ENCODE measurements at places on chromosomes 11 and 22.

DNA sequence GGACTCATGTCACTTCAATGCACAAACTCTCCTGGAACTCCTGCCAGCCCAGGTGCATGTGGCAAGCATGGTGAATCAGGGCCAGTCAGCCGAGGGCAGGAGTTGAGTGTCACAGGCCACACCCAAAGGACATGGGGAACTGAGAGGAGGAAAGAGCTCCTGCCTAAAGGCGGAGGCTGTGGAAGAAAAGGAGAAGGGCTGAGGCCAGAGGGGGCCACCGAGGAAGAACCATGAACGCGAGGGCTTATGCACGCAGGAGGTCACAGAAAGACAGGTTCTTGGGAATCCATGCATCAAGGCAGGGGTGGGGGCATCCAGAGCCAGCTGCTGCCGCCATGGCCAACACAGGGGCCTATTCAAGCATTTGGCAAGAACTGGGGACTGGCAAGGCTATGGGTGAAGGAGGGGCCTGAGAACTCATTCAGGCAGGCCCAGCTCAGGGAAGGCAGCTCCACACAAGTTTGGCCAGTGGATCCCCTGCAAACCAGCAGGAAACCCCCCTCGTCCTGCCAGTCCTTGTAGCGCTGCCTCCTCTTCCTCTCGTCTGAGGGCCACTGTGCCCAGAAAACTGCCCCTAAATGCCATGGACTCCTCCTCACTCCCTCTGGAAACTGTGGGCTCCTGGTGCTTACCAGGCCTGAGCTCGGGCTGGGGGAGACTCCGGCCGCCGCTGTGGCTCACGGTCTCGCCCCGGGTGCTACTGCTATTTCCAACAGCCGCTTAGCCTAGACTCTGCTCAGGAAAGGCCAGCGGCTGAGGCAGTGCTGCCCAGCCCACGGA, 15.4 kb downstream of the PPM1F start:
- no peak for DNase-seq

DNA sequence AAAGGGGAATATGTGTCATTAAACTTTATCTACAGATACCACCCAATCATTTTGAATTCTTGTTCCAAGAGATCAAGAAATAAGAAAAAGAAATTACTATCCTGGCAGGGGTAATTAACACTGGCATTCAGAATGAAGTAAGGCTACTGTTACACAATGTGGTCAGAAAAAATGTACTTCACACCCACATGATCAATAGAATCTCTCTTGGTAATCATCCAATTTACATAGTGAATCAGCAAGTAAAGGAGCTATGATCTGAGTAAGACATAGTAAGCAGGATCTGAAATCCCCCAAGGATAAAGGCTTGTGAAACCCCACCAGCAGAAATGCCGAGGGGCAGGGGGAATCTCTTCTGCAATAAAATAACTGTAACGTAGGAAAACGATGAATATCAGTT, 466.5 kb downstream of the FAM181B start:
- no peak for DNase-seq

DNA sequence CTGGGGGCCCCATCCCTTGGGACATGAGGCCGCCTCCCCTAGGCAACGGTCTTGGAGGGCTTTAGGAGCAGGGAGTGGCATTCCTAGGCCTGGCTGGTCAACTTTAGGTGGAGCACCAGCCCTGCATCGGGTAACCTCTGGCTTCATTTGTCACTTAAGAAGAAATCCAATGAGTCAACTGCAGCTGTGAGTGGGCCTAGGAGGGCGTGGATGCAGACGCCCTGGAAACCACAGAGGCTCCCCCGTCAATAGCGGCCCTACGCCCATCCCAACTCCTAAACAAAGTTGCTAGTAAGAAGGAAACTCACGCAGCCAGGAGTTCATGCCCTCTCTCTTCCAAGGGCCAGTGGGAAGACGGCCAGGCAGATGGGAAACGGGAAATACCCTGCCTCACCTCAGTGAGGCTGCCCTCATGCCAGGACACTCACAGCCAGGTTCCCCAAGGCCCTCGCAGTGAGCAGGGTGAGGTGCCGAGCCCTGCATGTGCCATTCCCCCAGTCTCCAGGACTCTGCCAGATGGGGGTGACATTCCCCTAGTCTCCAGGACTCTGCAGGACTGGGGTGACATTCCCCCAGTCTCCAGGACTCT, 20.8 kb downstream of the BID start:
- no peak for DNase-seq

DNA sequence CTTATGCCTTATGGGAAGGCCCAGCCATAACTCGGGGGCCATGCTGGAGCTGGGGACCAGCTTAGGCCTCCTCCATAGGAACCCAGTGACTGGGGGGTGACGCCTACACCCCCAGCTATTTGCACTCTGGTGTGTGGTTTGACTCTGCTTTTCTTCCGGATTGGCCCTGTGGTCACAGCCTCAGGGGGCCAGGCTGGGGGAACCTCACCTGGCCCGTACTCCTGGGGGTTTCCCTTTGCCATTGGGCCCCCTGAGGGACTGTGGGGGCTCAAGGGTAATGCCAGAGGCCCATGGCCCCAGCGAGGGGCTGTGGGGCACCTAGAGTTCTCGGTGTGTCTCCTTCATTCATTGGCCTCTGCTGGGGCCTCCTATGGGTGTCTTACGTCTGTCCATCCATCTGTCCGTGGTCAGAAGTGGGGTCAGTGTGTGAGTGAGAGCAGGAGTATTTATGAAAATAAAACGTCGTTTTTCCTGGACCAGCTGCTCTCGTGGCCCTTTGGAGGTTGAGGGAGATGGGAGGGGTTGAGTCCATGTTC, 6.3 kb upstream of the SH3BP1 start:
- DNase-seq, result no peak

- DNase-seq, result no peak
Measured at GRCh38 chr11:10641177-10641911, 52.2 kb downstream of the IRAG1 start.

DNA sequence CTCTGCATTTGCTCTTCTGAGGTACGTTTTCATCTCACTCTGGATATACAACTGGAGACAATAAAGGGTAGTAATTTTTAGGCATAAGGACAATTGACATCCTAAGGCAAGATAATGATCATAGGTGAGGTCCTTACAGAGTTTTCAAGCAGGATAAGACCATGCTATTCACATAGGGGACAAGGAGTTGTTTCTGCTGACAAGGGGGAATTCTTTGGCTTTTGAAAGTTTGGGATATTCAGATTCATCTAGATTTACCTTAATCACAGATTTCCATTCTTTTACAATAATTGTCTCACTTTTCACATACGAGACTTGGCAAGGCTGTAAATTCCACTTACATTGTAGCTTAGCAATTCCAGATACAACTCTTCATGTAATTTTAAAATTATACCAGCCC, 256.2 kb downstream of the AASDHPPT start:
- DNase-seq, result no peak

- no peak for DNase-seq
Measured at GRCh38 chr11:23359297-23359696, 499.0 kb upstream of the CCDC179 start.

DNA sequence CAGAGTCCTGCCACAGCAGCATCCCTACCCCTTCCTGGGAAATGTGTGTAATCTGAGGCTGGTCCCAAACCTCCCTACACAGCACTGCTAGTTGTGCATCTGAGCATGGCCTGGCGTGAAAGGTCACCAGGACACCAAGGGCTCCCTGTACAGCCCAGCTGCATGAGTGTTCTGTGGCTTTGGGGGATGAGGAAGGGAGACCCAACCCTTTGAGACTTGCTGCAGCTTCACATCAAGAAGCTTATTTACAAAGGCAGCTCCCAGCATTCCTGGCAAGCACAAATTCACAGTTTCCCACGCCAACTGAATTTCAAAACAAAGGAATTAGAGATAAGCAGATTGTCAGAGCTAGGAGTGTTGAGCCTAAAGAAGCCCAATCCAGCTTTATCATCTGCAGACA, 32.2 kb downstream of the CSNK2A3 start:
- no peak for DNase-seq

DNA sequence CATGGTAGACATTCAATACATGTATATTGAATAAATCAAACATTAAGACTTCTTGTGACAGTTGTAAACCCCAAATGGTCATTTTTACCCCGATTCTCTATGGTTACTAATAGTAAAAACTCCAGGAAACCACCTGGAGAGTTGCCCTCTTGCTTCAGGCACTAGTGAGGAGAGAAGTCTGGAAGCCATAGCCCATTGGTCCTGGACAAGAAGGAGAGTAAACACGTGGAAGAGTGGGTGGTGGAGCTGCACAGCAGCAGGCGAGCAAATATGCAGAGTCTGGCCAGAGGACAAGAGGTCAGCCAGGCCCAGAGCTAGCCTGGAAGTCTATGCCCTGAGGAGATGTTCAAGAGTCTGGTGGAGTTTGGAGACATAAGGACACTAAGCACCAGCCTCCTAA, 17.7 kb downstream of the DCHS1 start:
- DNase-seq, result no peak

DNA sequence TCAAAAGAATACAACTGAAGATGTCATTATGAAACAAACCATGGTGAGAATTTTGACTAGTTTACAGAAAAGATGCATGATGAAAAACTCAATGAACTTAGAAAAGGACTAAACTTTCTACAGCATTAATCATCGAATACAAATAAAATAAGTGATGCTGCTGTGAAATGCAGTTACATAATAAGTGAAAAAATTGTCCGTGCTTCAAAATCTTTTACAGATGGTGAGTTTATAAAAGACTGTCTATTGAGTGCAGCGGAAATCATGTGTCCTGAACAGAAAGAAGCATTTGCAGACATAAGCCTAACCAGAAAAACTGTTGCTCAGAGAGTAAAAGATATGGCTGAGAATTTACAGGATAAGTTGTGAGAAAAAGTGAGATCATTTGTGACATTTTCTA, 33.8 kb downstream of the NEAT1 start:
- no peak for DNase-seq

DNA sequence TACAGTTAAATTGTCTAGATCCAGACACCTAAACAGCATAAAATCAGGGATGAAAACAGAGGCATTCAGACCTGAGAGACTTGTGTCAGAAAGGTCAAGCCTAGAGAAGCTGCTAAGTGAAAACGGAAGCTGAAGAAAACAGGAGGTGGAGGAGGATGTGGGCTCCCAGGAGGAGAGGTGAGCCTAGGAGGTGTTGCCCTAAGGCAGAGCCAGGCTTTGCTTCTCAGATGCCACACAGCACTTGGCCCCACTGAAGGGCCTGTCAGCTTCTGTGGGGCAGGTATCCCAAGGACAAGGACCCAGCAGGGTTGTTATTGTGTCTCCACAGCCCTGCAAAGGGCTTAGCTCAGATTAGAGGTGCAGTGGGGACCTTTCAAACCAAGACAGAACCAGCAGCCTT, 14.4 kb downstream of the UFD1 start:
- no peak for DNase-seq

GRCh38 chr11:33197915-33198727, 36.8 kb upstream of the CSTF3 start:
- no peak for DNase-seq

DNA sequence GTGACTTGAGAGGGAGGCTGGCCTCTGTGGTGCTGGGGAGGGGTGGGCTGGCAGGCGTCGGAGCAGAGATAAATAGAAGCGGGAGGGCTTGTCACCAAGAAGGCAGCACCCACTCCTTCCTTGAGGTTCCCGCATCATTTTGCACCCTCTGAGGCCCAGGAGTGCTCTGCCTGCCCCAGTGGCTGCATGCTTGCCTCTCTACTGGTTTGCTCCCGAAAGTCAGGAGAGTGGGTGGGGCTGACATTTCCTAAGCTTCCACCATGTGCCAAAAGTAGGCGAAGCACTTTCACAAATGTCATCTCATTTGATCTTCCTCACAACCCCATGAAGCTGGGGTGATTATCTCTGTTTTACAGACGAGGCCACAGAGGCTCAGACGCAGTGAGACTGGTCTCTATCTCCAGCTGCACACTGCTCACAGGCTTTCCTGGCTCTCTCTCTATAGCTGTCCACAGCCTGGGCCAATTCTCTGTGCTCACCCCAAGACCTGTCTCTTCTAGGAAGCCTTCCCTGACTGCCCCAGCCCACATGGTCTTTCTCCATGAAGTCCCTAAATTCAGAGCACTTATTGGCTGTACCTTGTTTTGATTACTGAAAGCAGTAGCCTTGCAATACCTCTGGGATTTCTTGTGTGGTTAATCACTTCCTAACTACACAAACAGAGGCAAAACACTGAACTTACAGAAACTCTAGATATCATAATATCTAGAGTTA, 2.6 kb upstream of the UCP3 start:
- peak; percentile 89 for DNase-seq

GRCh38 chr11:80255021-80255420, 814.2 kb upstream of the TENM4 start:
- no peak for DNase-seq

DNA sequence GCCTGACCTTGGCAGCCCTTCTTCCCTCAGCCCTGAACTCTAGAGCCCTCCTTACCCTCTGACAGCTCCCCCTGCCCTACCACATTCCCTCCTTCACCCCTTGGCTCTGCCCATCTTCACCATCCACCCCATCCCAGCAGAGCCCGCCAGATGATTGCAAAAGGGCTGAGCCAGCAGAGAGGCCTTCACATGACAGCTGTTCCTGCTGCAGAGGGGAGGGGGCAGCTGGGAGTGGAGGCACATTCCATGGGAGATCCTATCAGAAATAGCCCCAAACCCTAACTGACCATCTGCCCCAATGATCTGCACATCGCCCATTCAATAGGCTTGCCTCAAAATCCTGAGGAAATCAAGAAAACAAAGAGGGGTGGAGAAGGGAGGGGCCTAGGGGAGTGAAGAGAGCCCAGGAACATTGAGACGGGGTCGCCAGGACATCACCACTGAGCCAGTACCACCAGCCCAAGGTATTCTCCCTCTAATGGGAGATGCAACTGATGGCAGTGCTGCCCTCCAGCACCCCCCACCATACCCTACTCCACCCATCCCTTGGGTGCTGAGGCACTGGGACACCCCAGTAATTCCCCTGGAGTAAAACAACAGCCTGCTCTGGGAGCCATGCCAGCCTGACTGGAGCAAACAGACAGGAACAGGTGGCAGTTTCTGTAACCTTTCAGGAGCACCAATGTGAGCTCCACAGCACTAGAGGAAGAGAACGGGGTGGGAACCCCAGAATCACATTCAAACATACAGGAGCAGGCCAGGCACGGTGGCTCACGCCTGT, 8.0 kb upstream of the AHNAK start:
- DNase-seq, result no peak

DNA sequence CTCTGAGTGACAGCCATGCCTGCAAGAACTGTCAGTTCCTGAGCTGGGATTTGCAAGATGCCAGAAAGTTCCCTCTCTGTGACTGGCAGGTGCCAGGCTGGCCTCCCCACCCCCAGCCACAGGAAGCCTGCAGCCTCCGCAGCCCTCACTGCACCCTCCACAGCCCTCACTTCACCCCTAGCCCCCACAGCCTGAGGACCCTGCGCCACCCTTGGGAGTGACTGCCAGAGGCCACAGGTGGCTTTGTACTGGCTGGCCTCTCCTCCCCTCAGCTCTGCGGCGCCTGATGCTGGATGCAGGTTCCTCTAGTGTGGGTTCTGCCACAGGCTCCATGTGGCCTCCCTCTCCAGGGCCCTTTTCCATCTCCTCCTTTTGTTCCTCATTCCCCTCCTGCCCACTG, 28.7 kb downstream of the MPPED1 start:
- DNase-seq, result no peak

GRCh38 chr11:30433831-30434230, 110.9 kb downstream of the ARL14EP start:
- no peak for DNase-seq

GRCh38 chr11:72446929-72447769, 12.8 kb upstream of the CLPB start:
- DNase-seq, result no peak

- no peak for DNase-seq
Measured at GRCh38 chr22:36360871-36361383, 26.8 kb downstream of the MYH9 start.

GRCh38 chr11:128458321-128458720, 129.0 kb downstream of the ETS1 start:
- DNase-seq, result no peak

GRCh38 chr22:41782316-41782715, 18.2 kb upstream of the CCDC134 start:
- DNase-seq, result no peak
